Astrocyte of the spinal cord (primary cell): ENCODE measurements at places on chromosomes 4 and X.

GRCh38 chr4:77358315-77358928, 201.4 kb downstream of the CCNG2 start:
- DNase-seq: peak; percentile 37

DNA sequence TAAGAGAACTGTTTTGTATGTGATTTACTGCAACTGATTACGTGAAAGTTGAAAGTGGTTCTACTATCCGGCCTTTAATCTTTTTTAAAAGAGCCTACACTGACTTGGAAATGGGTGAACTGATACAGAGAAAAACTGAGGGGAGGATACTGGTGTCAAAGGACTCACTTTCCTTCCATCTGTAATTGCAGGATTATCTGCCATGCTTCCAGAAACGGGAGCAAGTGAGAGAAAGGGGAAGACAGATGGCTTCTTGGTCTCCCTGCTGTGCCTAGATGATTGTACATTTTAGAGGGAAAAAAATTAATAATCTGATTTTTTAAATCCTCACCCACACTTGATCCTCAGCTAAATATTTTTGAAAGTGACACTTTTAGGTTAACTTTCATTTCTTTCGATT, 88.3 kb upstream of the GRID2 start:
- no peak for DNase-seq

- peak; percentile 84 for DNase-seq
Measured at GRCh38 chr4:151990201-151990600, 229.4 kb upstream of the GATB start.

DNA sequence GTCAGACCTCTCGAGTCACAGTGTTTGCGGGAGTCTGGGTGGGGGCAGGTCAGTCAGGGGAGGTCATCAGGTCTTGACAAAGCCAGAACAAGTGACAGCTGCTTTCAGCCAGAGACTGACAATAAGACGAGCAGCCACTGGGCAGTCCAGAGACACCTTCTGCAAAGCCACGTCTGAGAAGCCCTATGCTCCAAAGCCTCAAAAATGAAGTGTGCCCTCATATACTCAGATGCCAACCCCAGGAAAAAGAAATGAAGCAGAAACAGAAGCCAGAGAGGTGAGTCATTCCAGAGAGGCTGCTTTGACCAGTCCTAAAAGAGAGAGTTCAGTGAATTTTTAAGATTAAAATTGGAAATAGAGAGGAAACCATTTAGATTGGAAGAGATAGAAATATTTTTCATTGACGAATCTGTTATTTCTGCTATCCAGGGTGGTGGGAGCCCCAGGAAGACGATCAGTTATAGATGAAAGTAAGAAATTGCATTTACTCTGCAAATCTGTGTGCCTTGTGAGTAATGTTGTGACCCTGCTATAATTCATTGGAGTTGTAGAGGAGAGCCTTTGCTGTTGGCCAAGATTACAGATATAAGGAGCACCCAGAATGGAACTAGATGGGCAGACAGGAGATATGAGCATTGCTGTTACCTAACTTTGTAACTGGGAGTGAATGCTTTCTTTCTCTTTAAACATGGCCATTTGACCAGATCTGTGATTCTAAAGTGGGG, 77.9 kb downstream of the LRRC66 start:
- peak; percentile 20 for DNase-seq

- no peak for DNase-seq
Measured at GRCh38 chr4:11423465-11423864, 5.2 kb downstream of the HS3ST1 start.

GRCh38 chr4:1982124-1983052, 26.4 kb downstream of the NELFA start:
- DNase-seq: no peak

GRCh38 chrX:15718283-15718970, 19.6 kb upstream of the CA5B start:
- DNase-seq: no peak

GRCh38 chrX:120365320-120365719, 3.4 kb downstream of the ATP1B4 start:
- DNase-seq: no peak

GRCh38 chr4:29131304-29131703, 1588.9 kb upstream of the PCDH7 start:
- no peak for DNase-seq

- DNase-seq: no peak
Measured at GRCh38 chrX:68842351-68842750, 13.5 kb downstream of the EFNB1 start.

DNA sequence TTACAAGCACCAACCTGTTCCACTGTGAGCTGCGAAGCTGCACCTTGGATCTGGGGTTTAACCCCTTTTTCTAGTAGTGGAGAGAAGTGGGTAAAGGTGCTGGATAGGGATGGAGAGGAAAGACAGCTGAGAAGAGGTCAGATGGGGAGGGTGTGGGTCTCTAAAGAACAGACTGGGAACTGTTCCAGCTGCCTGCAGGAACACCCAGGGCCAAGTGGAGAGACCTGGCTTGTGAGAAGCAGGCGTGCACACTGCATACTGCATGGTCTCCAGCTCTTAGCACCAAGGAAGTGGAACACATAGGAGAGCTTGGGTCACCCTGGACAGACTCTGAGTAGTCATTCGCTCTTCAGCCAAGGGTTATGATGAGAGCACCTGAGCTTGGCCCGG, 16.1 kb downstream of the BCOR start:
- DNase-seq: no peak

DNA sequence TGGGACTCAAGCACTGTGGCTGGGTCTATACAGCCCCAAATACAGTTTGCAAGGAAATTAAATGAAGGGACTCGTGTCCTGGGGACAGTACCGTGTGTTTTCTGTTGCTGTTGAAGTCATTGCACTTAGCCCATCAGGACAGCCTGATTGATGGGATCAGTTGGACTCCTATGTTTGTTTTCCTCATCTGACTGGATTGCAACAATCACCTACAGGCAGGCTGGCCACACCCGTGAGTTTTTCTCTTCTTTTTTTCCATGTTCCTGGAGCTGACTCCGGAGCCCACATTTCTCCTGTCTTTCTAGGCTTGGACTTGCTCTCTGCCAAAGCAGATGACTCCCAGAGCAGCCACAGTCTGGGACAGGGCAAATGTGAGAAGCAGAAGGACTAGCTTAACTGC, 38.1 kb downstream of the RTL9 start:
- no peak for DNase-seq

DNA sequence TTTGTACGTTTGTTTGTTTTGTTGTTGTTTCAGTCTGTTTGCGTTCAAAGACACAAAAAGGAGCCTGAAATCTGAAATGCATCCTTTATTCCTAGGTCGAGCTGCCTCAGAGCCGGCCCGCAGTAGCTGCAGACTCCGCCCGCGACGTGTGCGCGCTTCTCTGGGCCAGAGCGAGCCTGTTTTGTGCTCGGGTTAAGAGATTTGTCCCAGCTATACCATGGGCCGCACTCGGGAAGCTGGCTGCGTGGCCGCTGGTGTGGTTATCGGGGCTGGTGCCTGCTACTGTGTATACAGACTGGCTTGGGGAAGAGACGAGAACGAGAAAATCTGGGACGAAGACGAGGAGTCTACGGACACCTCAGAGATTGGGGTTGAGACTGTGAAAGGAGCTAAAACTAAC, 2.4 kb downstream of the ARMCX1 start:
- DNase-seq: no peak

DNA sequence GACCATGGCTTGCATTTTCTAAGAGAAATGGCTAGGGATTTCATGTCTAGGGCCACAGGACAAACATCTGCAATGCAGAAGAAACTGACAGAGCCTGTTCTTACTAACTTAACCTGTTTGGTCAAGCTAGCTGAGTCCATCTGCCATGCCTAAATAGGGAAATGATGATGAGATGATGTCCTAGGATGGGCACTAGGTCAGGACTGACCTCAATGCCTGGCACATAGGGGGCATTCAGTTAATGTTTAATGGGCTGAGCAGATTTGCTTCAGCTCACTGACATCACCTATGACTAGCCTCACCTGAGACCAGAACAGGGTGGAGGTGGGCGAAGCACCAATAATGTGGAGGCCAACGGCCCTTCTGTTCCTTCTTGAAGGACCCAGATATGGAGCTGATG, 174.2 kb upstream of the SCML1 start:
- no peak for DNase-seq

DNA sequence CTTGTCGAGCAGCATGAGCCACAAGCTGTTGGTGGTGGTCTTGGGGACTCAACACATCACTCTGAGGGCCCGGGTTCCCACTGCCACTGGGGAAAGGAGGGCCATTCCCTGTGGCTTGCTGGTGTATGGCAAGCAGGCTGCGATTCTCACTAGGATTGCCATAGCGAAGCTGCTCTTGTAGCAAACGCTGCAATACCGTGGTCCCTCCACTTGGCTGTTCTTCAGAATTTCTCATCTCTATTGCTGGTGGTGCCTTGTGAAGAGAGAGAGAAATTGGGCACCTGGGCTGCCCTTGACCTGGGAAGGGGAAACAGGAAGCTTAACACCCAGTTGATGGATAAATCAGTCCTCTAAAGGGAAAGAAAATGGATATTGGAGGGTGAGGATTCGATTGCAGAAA, 17.7 kb downstream of the AMOT start:
- no peak for DNase-seq

DNA sequence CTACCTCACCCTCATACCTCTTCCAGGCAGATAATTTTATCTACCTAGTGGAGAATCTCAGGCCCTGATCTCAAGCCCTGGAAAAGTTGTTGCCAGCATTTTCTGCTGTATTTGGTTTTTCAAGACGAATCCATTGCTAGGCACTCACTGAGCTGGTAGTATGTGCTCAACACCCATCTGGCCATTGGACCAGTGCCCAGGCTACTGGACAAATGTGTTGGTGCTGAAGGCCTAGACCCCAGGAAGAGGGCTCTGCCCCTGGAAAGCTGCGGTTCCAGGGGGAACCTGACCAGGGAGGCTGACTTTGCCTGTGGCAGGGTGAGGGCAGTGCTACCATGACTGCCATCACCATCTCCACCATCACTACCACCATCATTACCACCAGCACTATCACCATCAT, 72.4 kb downstream of the PSAPL1 start:
- DNase-seq: no peak

DNA sequence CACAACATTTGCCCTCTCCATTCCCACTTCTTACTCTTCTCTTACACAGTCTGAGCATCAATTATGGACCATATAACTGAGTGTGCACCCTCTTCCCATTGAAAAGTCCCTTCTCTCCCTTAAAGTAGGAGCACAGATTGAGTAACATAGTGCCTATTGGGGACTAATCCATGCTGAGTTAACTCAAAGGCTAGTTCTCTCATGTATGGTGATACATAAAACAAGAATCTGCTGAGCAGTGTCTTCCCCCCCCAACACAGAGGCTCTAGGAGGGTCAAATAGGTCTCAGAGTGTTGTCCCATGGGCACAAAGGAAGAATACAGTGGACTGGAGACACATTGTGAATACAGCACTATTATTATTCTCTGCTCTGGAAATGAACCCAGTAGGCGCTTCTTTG, 274.6 kb upstream of the BOD1L1 start:
- DNase-seq: no peak

DNA sequence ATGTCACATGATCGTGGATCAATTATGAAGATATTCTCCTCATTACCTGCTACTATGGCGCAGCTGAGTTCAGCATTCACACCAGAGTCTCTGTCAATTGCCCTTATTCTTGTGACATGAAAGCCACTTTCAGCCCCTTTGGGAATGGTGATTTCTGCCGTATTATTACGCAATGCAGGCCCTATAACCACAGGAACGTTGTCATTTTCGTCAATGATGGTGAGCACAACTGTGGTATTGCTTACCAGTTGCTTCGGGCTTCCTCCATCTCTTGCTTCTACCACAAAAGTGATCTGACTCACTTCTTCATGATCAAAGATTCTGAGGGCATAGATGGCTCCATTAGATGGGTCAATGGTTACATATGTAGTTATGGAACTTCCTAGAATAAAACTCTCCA, 2.1 kb downstream of the PCDH18 start:
- peak; percentile 42 for DNase-seq

- DNase-seq: peak; percentile 86
Measured at GRCh38 chr4:186037692-186038658, 31.0 kb upstream of the TLR3 start.

- no peak for DNase-seq
Measured at GRCh38 chr4:169773889-169774288, 16.1 kb upstream of the HPF1 start.

DNA sequence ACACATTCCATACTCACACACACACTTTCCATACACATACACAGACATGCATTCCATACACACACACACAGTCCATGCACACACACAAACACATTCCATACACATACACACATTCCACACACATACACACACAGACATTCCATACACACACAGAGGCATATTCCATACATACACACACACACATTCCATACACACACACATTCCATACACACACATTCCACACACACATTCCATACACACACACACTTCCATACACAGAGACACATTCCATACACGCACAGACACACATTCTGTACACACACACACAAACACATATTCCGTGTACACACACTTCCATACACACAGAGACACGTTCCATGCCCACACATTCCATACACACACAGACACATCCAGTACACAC, 14.8 kb downstream of the LINC00632 start:
- DNase-seq: no peak

- no peak for DNase-seq
Measured at GRCh38 chrX:63920875-63921274, 135.9 kb upstream of the ARHGEF9 start.

DNA sequence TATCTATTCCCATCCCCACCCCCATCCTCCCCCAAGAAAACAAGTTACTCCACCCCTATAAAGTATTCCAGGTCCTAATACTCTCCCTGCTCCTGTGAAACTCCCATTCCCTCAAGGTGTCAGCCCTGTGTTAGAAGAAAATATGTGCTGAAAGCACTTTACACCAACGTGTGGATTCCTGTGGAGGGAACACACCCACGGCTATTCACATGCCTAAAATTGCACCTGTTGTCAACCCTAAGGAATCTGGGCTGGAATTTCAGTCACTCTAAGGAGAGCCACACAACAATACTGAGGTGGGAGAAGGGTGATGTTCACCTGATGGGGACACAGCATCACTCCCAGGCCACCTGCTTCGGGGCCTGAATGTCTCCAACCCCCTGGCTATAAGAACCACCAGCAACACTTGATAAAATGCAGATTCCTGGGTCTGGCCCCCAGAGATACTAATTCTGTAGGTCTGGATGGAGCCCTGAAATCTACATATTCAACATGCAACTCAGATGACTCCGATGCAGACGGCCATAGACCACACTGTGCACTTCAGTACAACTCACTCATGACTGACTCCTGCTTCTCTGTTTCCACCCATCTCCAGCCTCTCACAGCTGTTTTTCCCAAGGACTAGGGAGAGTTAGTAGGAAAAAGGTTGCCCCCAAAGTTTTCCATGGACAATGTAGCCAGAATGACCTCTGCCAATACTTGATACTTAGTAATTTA, 15.8 kb downstream of the SCD5 start:
- DNase-seq: no peak
